HCEC 1CT (cell line): ENCODE measurements at places on chromosomes 7 and 10.

GRCh38 chr10:86899132-86899531, 58.3 kb downstream of the MMRN2 start:
- DNase-seq, result no peak

GRCh38 chr10:85635650-85636049, 730.9 kb downstream of the GRID1 start:
- no peak for DNase-seq

DNA sequence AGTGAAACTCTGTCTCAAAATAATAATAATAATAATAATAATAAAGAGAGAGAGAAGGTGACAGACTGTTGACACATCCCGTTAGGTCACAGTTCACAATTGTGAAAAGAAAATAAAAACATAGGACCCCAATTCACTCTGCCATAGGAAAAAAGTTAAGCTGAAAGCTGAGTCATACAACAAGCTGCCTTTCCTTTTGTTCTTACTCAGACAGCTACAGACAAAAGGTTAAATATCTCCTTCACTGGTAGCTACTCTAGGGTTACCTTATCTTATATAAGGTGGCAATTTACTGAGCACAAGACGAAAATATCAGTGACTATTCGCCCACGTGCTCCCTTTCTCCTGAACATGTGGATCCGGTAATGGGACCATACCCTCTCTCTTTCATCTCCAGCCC, 17.5 kb downstream of the TUBAL3 start:
- no peak for DNase-seq

GRCh38 chr10:23474626-23475025, 35.8 kb downstream of the OTUD1 start:
- DNase-seq, result no peak

- DNase-seq, result peak; percentile 20
These were observed 495 bp downstream of the SFR1 start for GRCh38 chr10:104122225-104123107.

GRCh38 chr7:130886438-130887135, 152.6 kb upstream of the KLF14 start:
- DNase-seq, result no peak

GRCh38 chr10:129937351-129937751, 26.7 kb downstream of the EBF3 start:
- no peak for DNase-seq
